ENCODE measurements at places on chromosomes 4 and X.
A peak's percentile ranks its signal among the peaks of the same experiment; 100 is the strongest.

GRCh38 chr4:52038103-52038912, at the start of gene SGCB:
TSS of gene SGCB (minus strand) at chr4:52038299. CDS start at chr4:52038259, 40 bp downstream.
- peak; percentile 81 for DNase-seq

DNA sequence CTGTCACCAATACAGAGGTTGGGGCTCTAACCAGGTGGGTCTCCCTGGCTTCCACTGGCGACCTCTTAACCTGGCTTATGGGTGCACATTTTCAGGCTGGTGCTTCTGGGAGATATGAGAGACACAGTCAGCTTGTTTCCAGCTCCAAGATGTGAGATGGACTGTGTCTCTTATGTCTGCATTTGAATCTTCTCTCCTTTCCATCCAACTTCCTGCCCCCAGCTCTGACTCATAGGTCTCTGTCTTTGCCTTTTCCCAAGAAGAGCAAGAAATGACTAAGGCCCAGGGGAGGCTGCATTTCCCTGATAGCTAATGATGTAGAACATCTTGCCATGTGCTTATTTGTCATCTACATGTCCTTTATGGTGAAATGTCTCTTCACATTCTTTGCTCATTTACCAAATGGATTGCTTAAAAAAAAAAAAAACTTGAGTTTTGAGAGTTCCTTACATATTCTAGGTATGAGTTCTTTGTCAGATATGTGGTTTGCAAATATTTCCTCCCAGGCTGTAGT, 3.2 kb upstream of the UXT start:
- DNase-seq = no peak

GRCh38 chr4:101183666-101184373, 163.5 kb downstream of the PPP3CA start:
- DNase-seq = no peak

DNA sequence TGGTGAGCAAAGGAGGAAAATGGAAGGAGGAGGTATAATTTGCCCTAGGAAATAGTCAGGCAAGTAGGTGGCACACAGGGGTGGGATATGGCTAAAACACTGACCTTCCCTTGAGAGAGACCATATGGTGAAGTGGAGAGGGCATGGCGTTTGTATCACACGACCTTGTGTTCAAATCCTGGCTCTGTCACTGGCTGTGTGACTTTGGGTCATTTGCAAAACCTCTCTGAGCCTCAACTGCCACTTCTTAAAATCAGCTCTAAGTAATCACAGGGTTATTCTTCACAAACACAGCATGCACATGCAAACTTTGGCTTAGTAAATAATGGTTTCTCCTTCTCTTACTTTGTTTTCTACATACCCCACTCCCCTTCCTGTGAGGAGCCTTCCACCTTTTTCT, 8.7 kb downstream of the PDGFRA start:
- DNase-seq = no peak

DNA sequence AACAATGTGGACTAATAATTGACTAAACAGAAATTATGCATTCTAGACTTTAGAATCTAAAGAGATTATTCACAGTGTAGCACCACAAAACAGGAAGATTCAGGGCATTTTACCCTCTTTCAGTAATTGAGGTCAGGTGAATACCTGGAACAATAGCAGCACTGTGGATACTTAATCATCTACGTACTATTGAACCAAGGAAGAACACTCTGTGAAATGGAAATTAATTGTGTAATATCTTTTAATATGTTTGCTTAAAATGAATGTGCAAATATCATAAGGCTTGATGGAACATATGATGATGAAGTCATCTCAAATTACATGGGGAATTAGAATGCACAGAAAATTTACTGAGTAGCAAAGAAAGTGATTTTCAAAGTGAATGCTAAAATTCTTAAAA, 68.5 kb upstream of the MAP9 start:
- no peak for DNase-seq

DNA sequence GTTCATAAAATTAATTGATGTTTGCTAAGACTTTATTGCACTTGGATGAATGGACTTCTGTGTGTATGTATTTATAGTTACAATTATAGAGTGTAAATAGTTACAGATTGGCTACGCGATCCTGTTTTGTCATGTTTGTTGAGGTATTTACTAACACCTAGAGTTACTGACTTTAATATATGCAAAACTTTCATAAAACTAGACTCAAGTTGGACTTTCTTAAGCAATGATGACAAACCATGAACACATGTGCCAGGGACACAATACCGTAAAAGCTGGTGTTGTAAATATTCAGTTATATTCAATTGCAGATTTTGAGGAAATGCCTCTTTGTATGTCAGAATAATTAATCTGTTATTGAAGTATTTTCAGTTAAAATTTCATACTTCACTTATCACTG, 6.1 kb downstream of the GRIA2 start:
- no peak for DNase-seq

GRCh38 chr4:54712206-54712605, 54.4 kb downstream of the KIT start:
- no peak for DNase-seq

GRCh38 chr4:1622238-1622637, 61.9 kb downstream of the FAM53A start:
- no peak for DNase-seq

DNA sequence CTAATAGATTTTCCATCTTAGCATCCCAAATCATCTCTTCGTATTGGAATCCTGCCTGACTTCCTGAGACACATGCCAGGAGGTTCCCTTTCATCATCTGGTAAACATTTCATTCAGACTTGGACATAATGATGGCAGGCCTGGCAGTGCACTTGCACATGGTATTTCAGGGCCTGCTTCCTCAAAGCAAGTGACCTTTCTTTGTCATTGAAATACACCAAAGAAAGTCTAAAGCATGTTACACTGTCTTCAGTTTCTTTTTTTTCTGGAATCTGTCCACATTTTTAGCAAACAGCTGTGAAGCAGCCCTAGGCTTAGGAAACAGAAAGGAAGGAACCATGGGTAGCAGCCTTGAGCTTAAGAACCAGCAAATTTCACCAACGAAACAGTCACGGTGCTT, 205.9 kb upstream of the VCX start:
- no peak for DNase-seq

GRCh38 chr4:77007358-77008230, 58.0 kb downstream of the SEPTIN11 start:
- DNase-seq = no peak

- DNase-seq = no peak
Observed at GRCh38 chrX:121258545-121258944, 211.1 kb downstream of the GLUD2 start.

GRCh38 chr4:112726041-112726440, 89.1 kb downstream of the LARP7 start:
- no peak for DNase-seq

DNA sequence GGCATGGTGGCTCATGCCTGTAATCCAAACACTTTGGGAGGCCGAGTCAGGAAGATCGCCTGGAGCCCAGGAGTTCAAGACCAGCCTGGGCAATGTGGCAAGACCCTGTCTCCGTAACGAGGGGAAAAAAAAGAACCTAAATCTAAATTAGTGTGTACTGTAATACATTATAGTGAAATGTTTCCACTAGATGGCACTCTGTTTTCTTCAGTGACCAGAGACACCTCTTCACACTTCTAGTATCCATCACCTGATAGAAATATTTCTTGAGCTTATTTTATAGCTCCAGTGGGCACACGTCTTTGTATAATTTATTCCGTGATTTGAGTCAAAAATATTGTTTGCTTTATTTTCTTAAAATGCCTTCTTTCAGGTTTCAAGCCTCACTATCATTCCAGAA, 600.9 kb upstream of the DIPK2B start:
- DNase-seq = no peak

- no peak for DNase-seq
Observed at GRCh38 chr4:182141061-182141460, 102.1 kb upstream of the TENM3 start.

- no peak for DNase-seq
Observed at GRCh38 chr4:147049946-147050345, 104.3 kb upstream of the TTC29 start.

DNA sequence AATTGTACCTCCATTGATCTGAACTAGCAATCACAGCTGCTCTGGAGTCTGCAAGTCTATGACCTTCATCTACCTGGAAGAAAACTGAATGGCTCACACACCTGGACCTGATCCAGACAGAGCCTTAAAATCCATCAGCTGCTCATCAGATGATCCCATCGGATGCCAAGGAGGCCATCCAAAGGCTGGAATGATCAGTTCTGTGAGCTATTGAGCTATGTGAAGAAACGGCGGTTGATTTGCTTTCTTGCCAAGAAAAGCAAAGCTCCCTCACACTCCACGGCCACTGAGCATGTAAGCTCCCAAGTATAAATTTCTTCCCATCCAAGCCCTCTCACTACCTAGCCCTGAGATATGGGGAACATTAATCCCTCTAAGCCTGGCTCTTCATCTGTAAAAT, 63.1 kb downstream of the RELL1 start:
- DNase-seq = no peak

DNA sequence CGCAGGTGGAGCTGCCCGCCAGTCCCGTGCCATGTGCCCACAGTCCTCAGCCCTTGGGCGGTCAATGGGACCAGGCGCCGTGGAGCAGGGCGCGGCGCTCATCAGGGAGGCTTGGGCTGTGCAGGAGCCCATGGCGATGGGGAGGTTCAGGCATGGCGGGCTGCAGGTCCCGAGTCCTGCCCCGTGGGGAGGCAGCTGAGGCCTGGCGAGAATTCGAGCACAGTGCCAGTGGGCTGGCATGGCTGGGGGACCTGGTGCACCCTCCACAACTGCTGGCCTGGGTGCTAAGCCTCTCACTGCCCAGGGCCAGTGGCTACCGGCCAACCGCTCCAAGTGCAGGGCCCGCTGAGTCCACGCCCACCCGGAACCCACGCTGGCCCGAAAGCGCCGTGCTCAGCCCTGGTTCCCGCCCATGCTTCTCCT, 646.5 kb downstream of the GABRG1 start:
- no peak for DNase-seq

DNA sequence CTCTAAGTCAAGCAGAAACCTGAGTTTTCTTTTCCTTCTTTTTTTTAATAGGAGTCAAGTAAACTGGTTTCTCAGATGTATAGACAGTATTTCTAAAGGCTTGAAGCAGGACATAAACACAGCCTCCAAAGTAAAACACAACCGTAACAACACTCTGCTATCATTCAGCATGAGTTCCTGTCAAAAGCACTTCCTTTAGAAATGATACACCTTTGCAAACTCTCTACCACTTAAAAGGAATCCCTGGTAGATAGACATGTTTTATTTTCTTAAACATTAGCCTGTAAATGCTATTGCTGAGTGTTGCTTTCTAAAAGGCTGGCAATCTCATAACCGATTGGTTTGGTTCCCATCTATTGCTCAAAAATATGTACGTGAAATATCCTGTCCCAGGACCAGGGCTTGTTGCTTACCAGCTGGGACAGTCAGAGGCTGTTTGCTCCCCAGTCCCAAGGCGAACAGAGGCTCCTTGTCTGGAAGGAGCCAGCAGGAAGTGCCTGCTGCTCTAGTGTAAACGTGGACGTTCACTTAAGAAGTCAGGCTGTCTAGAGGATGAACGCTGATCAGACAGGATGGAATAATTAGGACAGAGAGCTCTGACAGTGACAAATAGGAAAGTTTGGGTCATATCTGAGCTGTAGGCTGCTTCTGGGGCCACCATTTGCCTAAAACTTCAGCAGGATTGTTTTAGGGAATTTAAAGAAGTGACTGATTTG, 173.9 kb upstream of the KLF3 start:
- no peak for DNase-seq

DNA sequence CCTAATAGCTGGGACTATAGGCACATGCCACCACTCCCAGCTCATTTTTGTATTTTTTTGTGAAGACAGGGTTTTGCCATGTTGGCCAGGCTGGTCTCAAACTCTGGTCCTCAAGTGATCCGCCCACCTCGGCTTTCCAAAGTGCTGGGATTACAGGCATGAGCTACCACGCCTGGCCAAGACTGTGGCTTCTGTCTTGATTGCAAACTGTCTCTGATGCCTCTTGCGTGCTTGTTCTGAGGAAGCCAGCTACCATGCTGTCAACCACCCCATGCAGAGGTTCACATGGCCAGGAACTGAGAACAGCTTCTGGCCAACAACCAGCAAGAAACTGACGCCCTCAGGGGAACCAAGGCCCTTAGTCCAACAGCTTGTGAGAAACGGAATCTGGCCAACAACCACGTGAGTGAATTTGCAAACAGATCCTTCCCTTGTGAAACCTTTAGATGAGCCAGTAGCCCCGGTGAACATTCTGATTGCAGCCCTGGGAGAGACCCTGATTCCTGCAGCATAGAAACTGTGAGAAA, 71.2 kb downstream of the SUPT20HL2 start:
- no peak for DNase-seq

GRCh38 chr4:153713866-153714646, 30.0 kb downstream of the TLR2 start:
- no peak for DNase-seq

- no peak for DNase-seq
Observed at GRCh38 chr4:13530823-13531624, 13.3 kb downstream of the NKX3-2 start.

DNA sequence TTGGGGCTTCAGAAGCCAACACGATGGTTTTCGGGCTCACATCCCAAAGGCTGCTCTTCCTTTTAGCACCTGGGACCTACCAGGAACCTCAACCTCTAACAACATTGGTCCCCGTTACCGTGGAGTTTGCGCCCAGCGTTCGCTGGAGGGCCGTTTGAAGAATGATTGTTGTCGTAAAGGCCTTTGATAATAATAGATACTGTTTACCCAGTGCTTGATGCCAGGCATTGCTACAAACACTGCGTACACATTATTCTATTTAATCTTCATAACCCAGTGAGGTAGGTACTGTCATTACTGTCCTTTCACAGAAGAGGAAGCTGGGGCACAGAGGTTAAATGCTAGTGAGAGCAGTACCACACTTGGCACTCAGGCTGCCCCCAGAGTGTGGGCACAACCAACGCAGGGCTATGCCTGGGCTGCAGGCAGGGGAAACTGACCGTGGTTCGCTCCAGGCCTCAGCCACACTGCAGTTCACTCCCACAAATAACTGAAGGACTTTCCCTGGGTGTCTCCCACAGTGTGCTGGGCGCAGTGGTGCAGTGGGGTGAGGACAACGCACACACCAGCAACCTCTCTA, 1.0 kb upstream of the ACSL1 start:
- no peak for DNase-seq

DNA sequence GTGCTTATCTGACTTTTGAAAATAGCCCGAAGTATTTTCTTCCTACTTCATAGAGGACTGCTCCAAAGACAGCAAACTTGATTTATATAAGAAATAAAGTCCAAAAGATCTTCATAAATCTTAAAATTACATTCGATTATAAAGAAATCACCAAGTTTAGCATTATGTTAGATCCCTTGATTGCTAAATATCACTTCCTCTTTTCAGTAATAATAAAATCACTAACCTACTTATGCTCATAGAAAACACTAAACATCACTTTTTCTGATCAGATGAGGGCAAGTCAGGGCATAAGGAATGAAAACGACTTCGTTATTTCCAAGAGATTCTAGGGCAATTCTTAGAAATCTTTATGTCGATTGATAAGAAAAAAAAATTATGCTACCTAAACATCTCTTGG, 32.0 kb downstream of the DYNLT3 start:
- DNase-seq = no peak

DNA sequence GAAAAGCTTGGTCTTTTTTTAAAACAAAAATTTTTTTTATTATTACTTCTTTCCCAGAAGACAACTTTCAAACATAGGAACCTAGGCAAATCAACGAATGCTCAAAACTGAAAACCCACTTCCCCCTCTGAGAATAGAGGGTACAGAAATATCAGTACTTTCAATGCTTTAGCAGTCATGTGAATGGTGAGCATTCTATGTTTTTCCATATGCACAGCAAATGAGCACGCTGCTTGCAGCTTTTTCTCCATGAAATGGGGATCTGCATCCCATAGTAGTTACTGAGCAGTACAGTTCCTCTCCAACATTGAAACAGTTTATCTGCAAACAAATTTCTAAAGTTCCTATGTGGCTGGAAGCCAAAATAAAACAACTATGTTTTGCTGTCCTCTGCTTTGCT, 108.4 kb upstream of the BMP2K start:
- no peak for DNase-seq

- DNase-seq = no peak
Observed at GRCh38 chr4:138460477-138461414, 218.6 kb upstream of the SLC7A11 start.

Data from frontal cortex (tissue), 4 donors.